ENCODE measurements at places on chromosomes 16 and 17.

GRCh38 chr17:60653569-60653968 lies 24.1 kb upstream of the BCAS3 start:
- DNase-seq: no peak

GRCh38 chr16:47392081-47392480 lies 68.8 kb downstream of the ITFG1 start:
- no peak for DNase-seq

DNA sequence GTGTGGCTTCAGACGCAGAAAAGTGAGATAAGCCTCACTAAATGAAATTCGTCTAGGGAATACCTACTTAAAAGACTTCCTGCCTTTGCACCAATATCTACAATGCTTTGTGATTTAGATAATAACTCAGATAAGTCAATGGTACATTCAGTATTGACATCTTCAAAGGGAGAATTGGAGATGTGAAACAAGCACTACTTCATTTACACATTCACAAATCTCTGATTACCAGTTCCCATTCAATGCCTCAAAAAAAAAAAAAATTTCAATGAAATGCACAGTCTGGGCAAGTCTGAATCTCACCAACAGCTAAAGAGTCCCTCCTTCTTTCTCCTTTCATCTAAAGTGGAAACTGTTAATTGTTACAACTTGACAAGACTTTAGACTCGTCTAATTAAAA lies 3.7 kb downstream of the PHF12 start:
- no peak for DNase-seq

DNA sequence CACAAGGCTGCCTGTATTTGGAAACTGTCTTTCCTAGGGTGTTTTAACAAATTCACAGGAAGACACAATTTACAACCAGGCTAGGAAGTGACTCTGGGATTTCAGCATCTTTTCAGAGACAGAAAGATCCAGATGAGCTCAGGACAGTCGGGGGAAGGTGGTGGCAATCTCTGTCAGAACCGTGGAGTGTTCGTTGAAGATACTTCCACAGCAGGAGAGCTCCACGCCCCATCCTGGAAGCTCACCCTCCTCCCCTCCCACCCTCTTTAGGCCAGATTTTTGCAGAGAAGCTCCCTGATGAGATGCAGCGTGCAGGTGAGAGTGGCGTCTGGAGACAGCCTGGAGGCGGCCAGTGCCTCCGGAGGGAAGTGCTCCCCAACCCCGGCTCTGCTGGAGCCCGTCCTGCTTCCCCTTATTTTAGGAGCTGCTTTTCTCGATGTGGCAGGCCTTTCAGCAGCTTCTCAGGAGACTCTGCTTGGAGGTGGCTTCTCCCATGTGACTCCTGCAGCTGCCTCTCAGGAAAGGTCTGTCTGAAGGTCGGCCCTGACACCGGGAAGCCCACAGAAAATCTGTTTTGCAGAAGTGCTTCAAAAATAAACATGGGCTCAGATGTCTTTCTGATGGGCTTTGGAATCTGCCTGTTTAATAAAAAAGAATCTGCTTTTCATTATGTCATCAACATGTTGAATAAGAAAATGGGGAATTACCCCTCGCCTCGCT lies 186.4 kb upstream of the CHMP6 start:
- DNase-seq: no peak

GRCh38 chr16:72552654-72553053 lies 380.7 kb upstream of the PMFBP1 start:
- no peak for DNase-seq

DNA sequence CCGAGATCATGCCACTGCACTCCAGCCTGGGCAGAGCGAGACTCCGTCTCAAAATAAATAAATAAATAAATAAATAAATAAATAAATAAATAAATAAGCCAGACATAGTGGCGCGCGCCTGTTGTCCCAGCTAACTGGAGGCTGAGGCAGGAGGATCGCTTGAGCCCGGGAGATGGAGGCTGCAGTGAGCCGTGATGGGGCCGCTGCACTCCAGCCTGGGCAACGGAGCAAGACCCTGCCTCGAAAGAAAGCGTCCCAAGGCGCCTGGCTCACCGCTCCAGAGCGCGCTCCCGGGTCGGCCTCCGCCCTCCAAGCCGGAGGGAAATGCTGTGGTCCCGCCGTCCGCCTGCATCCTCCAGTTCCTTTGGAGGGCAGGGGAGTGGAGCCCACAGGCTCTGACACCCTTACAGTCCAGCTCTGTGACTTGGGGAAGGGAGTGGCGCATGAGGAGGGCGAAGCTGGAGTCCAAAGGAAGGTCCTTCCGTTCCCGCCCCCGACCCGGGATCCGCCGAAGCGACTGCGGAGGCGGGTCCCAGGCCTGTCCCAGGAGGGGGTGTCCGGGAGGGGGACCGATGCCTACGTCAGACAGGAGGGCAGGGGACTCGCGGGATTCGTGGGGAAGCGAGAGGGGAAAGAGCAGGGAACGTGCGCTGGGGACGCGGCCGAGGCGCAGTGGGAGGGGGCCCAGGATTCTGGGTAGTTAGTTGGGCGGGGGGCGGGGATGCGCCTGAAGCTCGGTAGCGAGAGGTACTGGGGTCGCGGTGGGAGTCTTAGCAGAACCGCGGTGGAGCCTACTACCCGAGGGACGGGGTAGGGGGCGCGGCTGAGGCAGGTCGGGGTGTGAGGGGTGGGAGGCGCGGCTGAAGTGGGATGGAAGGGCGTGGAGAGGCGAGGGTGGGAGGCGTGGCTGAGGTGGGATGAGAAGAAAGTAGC lies 8.4 kb upstream of the TRPV2 start:
- DNase-seq: no peak

GRCh38 chr16:72908362-72909167 lies 139.4 kb downstream of the ZFHX3 start:
- no peak for DNase-seq

DNA sequence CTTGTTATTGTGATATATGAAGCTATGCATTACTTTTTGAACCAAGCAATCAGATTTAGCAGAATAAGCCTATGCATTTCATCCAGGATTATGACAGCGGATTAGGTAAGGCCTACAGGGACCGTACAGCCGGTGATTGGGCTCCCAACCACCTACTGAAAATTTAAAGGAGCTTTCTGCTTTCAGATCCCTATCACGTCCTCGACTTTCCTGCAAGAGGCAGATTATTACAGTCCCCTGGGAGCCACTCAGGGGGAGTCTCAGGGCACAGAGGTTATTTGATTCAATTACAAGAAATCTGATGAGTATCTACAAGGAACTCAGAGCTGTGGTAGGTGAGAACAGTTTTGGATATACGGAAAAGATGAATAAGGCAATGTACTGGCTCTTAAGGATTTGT lies 80.7 kb downstream of the HS3ST3B1 start:
- DNase-seq: no peak

GRCh38 chr16:17828012-17828411 lies 357.3 kb upstream of the XYLT1 start:
- no peak for DNase-seq

DNA sequence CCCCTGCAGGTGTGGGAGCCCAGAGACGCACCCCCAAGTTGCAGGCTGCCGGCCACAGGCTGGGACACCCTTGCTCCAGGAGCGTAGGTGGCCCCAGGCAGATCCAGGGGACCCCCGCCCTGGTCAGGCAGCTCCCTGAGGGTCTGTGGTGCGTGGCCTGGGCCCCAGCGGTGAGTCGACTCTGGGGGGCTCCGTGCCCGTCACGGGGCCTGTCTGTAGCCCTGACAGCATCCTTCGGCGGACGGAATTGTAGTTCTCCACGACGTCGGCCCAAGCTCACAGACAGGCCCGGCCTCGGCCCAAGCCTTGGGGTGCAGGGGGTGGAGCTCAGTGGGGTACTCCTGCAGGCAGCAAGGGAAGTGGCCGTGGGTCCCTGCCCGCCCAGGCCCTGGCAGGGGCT lies 82.9 kb downstream of the LMF1 start:
- DNase-seq: no peak

DNA sequence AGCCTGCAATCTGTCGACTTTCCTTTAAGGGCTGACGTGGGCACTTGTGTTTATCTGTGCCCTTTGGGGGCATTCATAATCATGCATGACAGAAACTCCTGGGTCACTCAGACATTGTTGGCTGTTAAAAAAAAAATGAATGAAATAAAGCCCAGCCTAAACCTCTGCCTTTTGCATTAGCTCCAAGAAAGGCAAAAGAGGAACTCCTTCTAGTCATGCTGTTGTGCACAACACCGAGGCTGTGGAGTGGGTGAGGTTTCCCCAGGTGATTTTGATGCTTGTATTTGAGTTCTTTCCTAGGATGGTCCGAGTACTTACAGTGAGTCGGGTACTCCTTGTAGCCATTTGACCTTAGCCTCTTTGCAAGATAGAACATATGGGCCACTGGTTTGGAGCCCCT lies 49.6 kb upstream of the IRX6 start:
- no peak for DNase-seq

- no peak for DNase-seq
Observed at GRCh38 chr17:65925606-65926307, 266.2 kb downstream of the CEP112 start.

DNA sequence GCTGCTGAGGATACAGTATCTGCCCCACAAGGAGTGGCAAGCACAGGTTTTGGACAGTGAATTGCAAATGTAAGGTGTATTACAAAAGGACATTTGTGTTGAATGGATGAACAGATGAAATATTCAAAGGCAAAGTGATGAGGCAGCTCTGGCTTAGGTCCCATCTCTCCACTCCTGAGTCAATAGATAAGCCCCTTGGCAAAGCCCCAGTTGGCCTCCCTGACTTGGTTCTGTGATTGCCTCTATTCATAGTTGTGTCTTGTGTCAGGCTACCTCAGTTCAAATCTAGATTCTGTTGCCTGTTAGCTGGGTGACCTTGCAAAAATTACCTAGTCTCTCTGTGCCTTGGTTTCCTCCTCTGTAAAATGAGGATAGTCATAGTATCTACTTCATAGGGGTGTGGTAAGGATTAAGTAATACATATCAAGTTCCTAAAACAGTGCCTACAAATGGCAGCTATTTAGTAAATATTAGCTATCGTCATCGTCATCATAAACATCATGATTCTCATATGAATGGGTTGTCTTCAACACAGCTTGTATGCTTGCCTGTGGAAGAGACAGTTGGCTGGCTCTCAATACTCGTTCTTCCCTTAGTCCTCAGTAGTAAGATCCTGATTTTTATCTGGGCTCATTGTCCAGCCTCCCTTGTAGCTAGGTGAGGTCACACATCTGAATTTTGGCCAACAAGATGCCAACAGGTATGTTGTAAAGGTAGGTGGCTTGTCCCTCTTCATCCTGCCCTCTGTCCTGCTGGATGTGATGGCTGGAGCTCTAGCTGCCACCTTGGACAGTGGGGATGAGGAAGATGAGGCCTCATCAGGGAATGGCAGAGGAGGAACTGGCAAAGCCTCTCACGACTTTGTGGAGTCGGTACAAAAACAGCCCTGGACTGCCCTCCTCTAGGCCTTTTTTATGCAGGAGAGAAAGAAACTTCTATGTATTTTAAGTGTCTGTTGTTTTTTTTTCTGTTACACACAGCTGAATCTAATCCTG lies 2.1 kb upstream of the MFAP4 start:
- no peak for DNase-seq

- DNase-seq: no peak
Observed at GRCh38 chr17:74945543-74945942, 9.8 kb downstream of the OTOP3 start.

- no peak for DNase-seq
Observed at GRCh38 chr16:30443631-30444030, 2.0 kb downstream of the SEPHS2 start.

GRCh38 chr16:9092282-9092977 lies 986 bp downstream of the HAPSTR1 start:
- no peak for DNase-seq

- no peak for DNase-seq
Observed at GRCh38 chr17:74196541-74197317, 6.7 kb upstream of the RPL38 start.

DNA sequence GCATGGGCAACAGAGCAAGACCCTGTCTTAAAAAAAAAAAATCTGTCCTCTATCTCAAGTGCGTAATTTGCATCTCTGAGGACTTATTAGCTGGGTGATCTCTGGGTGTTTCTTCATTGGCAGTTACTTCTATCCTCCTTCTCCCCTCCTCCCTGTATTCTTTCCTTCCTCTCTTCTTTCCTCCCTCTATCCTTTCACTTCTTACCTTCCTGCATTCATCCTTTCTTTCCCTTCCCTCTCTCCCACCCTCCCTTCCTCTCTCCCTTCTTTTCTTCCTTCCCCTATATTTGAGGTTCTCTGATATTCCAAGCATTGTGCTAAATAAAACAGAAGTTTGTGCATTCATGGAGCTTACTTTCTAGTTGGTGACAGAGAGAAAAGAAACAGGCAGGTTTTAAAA lies 10.7 kb downstream of the MFSD11 start:
- no peak for DNase-seq

- no peak for DNase-seq
Observed at GRCh38 chr16:17130733-17131132, 340.0 kb downstream of the XYLT1 start.

GRCh38 chr17:35793257-35793656 lies 2.2 kb downstream of the MMP28 start:
- DNase-seq: no peak

DNA sequence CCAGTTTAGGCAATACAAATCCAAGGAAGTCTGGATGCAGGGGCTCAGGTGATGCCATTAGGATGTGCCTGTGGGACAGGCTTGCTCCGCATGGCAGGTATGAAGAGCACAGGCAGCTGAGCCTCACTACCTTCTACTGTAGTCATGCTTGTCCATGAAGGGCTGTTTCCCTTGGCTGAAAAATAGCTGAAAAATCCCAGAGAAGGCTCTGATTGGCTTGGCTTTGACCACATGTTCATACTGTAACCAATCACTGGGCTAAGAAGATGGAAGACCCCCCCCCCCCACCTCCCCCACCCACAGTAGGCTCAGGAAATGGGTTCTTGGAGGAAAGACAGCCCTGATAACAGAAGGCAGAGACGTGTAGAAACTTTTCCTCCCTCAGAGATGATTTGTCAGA lies 66.5 kb upstream of the LGALS9 start:
- DNase-seq: no peak

- no peak for DNase-seq
Observed at GRCh38 chr16:35906440-35906839, 2447.0 kb downstream of the TP53TG3F start.

- DNase-seq: no peak
Observed at GRCh38 chr17:2695243-2695960, 16.2 kb downstream of the CLUH start.

DNA sequence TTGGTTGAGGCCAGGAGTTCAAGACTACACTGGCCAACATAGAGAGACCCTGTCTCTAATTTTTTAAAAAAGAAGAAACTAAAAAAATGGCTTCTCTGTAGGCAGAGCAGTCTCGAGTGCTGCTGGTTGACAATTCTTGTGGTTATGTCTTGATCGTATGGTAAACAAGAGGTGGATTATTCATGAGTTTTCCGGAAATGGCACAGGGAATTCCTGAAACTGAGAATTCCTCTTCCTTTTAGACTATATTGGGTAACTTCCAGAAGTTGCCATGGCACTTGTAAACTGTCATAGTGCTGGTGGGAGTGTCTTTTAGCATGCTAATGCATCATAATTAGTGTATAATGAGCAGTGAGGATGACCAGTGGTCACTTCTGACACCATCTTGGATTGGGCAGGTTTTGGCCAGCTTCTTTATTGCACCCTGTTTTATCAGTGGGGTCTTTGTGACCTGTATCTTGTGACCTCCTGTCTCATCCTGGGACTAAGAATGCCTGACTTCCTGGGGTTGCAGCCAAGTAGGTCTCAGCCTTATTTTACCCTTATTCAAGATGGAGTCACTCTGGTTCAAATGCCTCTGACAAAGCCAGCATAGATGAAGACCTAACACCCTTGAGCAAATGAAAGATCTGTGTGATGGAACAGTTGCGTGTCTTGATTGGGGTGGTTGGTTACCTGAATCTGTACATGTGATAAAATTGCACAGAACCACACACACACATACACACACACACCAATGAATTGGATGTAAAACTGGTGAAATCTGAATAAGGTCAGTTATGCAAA lies 30.2 kb downstream of the BMERB1 start:
- DNase-seq: no peak
